ENCODE measurements at places on chromosomes 3 and 15.

- no peak for DNase-seq
Measured at GRCh38 chr3:138443521-138444503, 9.4 kb downstream of the ESYT3 start.

DNA sequence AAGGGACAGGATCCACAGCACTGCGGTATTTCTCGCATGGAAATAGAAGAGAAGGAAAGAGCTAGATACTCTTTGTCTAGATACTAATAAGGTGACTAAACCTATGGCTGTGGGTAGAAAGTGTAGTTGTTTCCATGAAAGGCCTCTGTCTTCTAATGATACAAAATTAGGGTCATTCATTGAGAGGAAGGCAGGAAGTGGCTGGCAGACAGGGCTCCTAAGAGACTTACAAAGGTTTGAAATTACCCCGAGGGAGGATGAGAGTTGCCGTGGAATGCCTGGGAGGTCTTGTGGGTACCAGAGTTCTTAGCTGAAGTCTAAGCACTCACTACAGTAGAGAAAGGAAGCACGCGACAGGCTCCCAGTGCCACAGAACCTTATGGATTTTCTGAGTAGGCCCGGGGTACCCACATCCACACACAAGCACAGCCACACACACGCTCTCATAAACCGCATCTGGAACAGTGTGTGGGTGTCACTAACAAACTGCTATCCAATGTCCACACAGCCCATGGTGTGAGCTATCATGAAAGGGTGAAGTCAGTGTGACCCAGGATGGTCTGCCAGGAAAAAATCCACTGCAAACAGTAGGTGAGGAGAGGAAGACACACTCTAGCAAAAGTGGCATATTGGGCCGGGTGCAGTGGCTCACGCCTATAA, 221.4 kb downstream of the FAM43A start:
- no peak for DNase-seq

DNA sequence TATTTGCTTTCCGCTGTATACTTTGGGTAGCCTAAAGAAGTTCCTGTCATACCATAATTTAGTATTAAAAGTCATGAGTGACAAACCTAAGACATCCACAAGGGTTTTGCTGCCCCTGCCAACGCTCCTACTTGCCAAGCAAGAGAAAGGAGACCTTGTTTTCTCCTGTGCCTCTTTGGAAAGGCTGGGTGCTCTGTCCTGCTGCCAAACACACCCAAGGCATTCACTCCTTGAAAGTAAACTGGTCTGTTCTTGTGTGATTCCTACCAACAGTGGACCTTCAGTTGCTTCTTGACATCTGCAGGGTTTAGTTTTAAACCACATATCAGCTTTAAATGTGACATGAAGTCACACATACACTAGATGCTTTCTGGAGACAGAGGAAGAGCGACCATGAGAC, 295.4 kb downstream of the SLC9A9 start:
- no peak for DNase-seq

DNA sequence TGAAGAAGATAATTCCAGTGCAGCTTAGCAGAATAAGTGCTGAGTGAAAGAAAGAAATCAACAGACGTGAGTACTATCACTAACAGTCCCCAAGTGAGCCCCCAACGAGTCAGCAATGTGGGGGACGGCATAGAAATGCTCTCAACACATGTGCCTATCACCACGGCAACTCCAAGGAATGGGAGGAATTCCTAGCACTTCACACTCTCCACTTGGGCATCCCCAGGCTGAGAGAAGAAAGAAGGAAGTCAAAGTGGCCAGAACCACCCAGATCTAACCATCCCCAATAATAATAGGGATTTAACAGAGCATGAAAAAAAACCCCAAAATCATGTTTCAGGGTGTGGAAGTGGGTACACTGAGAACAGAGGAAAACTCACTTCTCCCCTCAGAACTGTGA, 29.3 kb upstream of the CPNE4 start:
- DNase-seq: no peak

- DNase-seq: no peak
Measured at GRCh38 chr3:96266395-96267190, 547.8 kb upstream of the EPHA6 start.

- no peak for DNase-seq
Measured at GRCh38 chr3:148723631-148724030, 25.9 kb downstream of the AGTR1 start.

DNA sequence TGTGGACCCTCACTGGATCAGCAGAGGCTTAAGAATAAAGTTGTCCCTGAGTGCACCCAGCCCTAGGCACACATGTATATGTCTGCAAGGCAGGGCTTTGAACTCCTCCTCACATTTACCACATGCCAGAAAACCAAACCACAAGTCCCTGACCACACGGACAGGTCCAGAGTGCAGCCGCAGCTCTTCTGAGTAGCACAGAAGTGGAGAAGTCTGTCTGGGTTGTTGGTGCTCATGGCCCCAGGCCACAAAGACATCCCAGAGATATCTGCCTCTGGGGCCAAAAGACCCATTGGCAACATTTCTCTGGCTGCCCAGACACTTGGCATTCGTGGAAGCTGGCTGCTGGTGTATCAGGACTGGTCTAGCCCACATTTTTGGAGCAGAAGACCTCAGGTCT, 17.4 kb downstream of the SUSD5 start:
- DNase-seq: no peak

DNA sequence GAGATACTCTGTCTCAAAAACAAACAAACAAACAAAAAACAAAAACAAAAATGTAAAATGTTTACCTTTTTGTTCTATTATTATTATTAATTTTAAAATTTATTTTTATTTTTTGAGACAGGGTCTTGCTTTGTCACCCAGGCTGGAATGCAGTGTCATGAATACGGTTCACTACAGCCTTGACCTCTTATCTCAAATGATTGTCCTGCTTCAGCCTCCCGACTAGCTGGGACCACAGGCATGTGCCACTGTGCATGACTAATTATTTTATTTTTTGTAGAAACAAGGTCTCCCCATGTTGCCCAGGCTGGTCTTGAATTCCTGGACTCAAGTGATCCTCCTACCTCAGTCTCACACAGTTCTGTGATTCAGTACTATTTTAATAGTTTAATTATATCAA, 5.7 kb upstream of the SLC25A26 start:
- DNase-seq: no peak

DNA sequence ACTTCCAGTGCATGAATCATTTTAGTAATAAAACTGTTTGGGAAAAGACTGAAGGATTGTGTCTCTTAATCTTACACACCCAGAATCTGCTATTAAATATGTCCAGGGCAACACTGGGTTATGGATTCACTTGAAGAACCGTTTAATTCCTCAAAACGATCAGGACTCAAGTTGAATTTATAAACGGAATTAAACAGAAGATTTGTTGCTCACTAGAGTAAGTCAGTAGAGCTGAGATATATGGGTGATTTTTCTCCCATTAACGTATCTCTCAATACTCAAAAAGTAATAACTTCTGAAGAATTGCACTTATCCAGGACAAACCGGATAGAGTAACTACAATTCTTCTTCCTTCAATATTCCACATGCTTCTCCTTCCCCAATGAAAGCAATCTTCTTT, 41.1 kb upstream of the LIPC start:
- DNase-seq: no peak

- no peak for DNase-seq
Measured at GRCh38 chr15:74618841-74619596, 3.4 kb downstream of the CLK3 start.

DNA sequence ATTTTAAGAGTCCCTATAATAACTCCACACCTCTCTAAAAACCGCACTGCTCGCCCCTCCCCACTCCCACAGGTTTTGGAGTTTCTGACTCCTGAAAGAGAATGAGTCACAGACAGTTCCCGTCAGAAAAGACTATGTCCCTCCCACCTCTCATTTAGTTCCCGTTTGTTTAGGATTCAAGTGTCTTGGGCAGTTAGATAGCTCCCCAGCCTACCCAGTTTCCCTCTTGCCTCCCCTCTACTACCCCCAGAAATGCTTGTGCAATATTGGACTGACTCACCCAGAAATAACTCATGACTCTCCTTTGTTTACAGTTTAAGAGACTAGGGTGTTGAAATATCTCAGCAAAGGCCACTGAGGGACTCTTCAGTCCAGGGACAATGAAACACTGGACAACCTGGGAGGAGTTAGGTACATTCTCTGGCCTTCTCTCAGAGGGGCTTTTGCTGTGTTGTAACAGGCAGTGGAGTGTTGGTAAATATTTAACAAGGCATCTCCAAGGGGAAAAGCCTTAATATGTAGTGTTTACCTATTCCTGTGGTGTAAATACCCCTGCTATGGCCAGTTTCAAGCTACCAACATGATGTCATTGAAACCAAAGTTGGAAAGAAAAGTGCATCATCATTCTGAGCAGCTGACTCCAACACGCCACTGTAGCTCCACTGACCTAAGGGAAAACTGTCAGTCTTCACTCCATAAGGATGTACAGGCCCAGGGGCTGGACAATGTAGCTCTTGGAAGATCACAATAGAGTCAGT, 96.1 kb upstream of the CHD2 start:
- DNase-seq: no peak

DNA sequence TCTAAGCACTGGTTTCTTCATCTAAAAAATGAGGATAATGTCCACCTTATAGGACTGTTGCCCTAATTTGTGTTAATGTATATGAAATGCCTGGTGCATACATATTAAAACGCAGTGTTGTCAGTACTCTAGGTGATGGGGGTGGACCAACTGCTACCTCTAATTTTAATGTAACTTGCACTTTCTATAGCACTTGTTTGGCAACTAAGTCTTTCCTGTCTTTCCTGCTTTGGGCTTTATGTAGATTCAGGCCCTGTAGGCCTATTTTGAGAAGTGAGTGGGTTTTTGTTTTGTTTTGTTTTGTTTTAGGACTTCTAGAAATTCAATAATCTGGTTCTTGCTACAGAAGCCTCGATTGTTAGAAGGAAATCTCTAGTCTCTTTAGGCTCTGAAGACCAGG, 21.2 kb downstream of the SLC7A14 start:
- DNase-seq: no peak

- no peak for DNase-seq
Measured at GRCh38 chr15:82942691-82943090, 9.8 kb downstream of the HOMER2 start.

- DNase-seq: no peak
Measured at GRCh38 chr3:44954304-44954703, 21.7 kb downstream of the ZDHHC3 start.

- no peak for DNase-seq
Measured at GRCh38 chr15:73065114-73065513, 12.9 kb downstream of the NEO1 start.

- no peak for DNase-seq
Measured at GRCh38 chr3:46272028-46272451, 29.8 kb downstream of the CCR3 start.

DNA sequence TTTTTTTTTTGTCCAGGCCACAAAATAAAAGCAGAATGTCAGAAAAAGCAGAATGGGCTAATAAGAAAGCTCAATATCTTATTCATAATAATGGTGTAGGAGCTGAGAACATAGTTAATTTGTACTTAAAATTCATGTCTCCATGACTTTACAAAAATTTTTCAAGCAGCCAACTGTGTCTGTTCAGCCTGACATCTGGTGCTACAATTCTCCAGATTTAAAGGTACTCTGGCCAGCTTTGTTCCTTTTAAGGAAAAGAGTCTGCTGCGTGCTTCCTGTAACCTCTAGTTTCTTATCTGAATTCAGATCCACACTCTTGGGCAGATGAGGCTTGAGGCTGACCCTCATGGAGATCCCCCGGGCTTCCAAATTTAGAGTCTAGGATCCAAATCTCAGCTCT, 8.7 kb upstream of the RFX7 start:
- no peak for DNase-seq

GRCh38 chr3:133469140-133469731, 69.4 kb downstream of the BFSP2 start:
- DNase-seq: no peak

DNA sequence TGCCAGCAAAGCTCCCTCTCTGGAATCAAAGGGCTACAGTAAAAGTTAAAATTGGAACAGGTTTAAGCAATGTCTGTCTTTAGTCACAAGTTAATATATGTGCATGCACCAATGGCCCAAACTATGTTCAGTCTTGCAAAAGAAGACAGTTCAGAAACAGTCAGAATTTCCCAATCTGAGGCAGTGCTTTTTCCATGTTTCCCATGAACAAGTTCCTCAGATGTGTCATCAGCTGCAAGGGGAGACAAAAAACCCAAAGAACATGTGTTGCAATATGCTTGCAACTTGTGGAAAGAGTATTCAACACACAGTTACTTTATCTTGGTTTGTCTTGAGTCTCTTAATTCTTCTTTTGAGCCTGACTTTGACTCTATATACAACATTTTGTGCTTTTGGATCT, 148.4 kb downstream of the USP13 start:
- no peak for DNase-seq

DNA sequence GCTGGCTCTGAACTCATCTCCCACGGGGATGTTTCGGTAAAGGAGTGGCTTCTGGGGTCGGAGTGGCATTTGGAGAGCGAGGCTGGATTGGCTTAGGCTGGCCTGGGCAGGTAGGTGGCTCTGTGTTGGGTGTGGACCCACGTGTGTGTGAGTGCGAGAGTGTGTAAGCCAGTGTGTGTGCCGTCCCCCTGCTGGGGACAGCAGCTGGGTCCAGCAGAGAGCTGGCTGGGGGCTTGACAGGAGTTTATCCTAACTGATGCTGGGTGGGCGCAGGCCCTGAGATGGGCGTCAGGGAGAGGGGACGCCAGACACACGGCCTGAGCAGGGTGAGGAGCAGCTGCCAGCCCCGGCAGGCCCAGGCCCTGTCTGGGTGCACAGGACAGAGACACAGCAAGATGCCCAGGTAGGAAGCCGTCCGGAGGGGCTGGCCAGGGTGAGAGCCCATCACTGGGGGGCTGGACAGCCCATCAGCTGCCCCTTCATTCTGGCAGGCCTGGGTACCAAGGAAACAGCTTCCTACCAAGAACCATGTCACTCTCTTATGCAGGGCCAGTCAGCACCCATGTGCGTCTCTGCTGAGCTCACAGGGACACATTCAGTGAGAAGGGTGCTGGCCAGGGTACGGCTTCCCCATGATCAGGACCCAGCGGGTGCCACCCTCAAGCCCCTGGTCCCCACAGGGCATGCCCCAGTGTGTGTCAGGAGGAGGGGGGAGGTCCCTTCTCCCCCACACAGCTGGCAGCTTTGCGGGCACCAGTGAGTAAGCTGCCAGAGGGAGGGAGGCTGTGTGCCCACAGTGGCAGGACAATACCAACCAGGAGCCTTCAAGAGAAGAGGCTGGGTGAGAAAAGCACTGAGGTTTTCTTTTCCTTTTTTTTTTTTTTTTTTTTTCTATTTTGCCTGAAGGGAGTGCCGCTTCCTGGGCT, 1.1 kb downstream of the PAK6 start:
- DNase-seq: no peak

DNA sequence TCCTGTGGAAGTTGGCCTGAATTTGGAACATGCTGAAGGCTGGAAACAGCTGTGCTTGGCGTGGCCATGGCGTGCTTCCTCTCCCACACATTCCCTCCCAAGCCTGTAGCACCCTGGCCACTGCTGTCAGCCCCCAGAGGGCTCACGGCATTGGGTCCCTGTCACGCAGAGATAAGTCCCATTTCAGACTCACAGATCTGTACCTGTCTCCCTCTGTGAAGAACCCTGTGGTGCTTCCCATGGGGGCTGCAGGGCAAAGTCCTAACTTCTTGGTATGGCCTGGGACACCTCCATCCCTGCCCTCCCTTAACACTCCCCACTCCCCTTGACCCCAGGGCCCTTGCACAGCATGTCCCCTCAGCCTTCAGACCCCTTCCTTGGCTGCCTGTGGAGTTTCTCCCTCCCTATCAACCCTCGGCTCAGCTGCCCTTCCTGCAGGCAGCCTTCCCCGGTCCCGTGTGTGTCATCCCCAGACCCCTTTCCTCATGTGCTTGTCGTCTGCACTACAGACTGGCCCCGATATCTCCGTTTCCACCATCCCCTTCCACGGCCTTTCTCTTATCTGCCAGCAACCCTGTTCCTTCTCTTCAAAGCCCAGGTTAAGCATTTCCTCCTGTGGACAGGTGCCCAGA, 28.6 kb downstream of the ABTB1 start:
- no peak for DNase-seq
